ENCODE measurements at places on chromosomes 4 and X.

DNA sequence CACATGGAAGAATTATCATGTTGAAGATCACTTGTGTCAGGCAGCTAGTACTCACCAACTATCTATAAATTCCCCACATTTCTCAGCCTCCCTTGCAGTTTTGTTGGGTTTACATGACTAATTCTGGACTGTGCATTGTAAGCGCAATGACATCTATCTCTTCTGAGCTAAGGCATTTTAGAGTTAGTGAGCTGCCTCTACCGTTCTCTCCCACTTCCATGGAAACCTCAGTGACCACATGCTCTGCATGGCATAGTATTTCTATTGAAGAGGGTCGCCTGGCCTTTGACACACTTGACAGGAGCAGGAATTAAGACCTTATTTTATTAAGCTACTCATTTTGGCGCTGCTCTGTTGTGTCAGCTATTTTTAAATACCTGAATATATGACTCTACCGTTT, 67.5 kb upstream of the NPY2R start:
- no peak for DNase-seq

DNA sequence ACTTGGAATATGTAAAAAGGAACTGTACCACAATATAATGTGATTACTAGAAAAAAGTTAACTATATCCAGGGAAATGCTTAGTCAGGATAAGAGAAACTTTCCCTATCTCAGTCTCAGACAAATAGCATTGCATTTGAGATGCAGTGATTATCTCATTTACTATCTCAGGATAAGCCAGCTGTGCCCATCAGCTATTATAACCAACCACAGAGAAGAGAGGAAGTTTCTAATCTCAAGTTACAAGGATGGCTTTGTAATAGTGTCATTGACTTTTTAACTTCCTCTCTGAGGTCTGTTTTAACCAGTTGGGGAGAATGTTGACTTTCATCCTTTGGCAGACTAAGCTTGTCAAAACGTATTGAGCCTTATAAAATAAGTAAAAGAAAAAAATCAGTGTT, 56.5 kb downstream of the SNX25 start:
- DNase-seq, result no peak

GRCh38 chr4:138759554-138759902, 256.1 kb upstream of the NOCT start:
- no peak for DNase-seq

DNA sequence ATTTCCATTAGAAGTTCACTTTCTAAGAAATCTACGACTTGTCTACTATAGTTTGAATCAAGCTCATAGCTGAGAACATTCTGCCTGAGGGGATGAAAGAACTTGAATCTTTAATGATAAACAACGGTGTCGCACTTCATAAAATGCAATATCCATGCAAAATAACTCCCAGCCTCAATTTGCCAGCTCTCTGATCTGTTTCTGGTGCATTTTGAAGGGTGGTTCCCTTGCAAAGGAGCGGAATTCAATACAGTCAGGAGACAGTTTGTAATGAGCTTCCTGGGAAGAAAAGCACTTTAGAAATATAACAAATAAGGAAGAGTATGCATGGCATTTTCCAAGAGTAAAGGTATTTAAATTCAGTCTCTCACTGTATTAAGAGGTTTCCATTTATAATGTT, 80.0 kb downstream of the PCYT1B start:
- DNase-seq, result no peak

DNA sequence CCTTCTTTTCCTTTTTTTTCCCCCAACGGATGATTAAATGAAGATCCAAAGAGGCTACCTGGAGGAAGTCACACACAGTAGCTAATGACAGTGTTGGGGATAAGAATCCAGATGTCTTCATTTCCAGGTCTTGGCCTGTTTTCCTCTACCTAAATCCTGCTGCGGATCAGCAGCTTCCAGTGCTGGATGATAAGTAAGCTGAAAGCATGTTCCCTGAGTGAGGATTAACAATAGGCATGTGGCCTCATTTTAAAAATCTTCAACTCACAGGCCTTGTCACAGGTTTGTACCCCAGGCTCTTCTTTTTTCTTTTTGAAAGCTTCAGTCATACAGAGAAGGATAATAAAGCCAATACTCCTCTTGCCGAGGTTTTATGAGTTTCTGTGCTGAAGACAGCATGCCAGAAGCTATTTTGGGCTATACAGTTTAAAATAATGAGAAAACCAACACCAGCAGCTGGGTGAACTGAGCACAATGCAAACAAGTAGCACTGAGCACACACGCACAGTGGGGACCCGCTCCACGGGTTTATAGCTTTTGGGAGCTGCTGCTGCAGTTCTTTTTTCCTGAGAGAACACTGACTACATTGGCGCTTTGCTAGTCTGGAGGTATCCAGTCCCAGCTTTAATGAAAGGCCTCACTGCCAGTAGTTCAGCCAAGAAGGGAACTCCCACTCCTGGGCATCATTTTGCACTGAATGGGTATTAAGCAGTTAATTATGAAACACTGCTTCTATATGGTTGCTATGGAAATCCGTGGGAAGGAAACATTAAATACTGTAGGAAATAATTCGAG, 184.2 kb upstream of the CTSO start:
- DNase-seq, result no peak

DNA sequence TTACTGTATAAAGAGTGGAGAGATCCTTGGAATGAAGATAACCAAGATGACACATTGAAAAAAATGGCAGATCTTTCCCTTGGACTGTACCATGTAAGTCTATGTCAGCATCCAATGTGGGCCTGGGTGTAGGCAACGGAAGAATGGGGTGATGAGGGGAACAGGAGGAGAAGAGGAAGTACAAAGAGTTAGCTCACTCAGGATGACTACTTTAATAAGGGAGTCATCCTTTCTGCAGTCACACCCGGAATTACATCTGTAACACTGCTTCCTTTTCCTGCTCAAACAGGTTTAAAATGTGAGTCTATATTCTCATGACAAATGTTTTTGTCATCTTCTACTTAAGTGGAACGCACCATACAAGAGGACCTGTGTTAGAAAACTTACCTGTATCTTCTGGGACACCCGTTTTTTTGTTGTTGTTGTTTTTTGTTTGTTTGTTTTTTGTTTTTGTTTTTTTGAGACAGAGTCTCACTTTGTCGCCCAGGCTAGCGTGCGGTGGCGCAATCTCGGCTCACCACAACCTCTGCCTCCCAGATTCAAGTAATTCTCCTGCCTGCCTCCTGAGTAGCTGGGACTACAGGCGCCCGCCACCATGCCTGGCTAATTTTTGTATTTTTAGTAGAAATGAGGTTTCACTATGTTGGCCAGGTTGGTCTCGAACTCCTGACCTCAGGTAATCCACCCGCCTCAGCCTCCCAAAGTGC, 18.0 kb downstream of the HPSE start:
- DNase-seq, result no peak

GRCh38 chr4:69750346-69750745, 10.1 kb downstream of the SULT1B1 start:
- no peak for DNase-seq

GRCh38 chr4:186351668-186352194, 85.7 kb downstream of the F11 start:
- no peak for DNase-seq

- DNase-seq, result no peak
Observed at GRCh38 chr4:105126311-105127169, 20.1 kb upstream of the TET2 start.

DNA sequence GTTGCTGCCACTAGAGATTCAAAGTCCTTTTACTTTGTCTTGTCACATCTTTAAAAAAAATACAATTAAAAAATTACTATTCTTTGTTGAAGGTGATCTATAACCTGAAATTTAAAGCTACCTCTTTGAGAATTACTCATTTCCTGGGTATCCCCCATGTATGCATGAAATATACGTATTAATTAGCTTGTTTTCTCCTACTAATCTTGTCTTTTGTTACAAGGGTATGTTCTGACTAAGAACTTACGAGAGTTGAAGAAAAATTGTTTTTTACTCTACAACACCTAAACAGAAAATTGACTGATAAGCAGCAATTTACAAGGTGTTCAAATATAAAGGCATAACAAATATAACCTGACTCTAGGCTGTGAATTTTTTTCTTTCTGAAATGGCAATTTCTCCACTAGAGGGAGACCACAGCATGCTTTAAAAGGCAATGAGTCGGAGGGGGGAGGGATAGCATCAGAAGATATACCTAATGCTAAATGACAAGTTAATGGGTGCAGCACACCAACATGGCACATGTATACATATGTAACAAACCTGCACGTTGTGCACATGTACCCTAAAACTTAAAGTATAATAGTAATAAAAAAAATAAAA, 249.6 kb downstream of the OPHN1 start:
- DNase-seq, result no peak

- no peak for DNase-seq
Observed at GRCh38 chr4:15458616-15459015, 11.1 kb upstream of the CC2D2A start.

- DNase-seq, result no peak
Observed at GRCh38 chr4:5203993-5204310, 152.7 kb downstream of the STK32B start.

GRCh38 chr4:22962295-22962694, 269.6 kb downstream of the GBA3 start:
- no peak for DNase-seq

DNA sequence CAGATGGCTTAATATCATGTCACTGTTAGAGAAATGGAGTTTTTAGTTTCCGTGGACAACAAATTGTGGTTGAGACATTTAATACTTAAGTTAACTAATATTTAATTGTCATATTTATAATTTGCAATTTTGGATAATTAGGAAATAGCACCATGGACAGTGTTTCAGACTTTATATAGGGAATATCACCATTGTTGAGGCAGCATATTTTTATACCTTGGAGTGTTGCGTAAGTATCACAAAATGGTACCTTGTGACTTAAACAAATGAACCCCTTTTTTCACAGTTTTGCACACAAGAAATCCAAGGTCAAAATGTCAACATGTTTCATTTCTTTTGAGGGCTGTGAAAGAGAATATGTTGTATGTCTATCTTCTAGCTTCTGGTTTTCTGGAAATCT, 539.9 kb downstream of the TECRL start:
- DNase-seq, result no peak

DNA sequence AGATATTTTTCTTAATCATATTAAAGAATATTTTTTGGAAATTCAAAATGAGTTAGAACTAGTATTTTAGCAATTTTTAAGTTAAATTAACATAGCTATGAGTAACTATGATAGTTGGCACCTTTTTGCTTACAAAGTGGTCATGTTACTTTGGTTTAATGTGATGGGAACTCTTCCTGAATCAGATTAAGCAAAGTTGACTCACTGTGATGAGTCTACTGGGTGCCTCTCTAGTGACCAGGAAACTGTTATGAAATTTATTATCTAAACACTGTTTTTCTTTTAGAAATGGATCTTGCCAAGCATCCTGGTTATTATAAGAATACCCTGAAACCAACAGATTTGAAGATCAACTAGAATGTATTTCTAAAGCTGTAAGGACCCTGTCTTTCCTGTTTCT, 985.8 kb downstream of the TRAM1L1 start:
- no peak for DNase-seq

- no peak for DNase-seq
Observed at GRCh38 chrX:22234380-22234779, 38.3 kb upstream of the CBLL2 start.

- no peak for DNase-seq
Observed at GRCh38 chr4:183261953-183262775, 57.9 kb downstream of the CLDN22 start.

DNA sequence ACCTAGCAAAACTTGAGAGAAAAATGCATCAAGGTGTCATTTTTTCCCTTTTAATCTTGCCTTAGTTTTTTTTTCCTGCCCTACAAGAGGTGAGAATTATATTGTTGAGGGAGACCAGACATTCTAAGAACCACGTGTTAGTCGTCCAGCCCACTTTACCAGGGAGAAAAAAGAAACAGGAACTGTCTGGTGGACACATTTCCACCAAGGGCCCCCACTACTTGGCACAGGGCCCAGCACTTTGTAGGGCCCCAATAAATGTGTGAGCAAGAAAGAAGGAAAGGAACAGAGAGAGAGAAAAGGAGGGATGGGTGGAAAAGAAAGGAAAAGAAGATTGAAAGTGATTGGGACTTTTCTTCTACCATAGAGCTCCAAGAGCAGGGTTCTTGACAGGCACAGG, 3.9 kb upstream of the EGFL6 start:
- no peak for DNase-seq

GRCh38 chr4:145796346-145796745, 116.4 kb downstream of the C4orf51 start:
- DNase-seq, result no peak

- no peak for DNase-seq
Observed at GRCh38 chrX:96576368-96576767, 108.3 kb upstream of the DIAPH2 start.

DNA sequence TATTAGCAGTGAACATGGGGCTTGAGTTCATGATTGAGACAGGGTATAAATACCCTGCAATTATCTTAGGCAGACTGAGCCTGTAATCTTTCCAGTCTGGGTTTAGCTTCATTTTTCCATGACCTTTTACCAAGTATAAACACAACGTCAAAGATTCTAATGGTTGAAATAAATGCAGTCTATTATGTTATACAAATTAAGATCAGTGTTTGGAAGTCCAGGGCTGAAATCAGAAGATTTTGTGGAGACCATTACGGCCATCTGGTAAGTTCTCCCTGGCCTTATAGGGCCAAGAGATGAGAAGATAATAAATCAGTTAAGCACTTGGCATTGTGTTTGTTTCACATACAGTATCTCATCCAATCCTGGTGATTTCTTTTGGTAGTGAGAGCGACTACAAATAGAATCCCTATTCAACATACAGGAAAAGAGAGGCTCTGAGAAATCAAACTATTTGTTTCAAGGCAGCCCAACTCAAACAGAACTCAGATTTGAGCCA, 425.8 kb downstream of the PACRGL start:
- DNase-seq, result no peak

GRCh38 chr4:183797011-183797444, 108.1 kb upstream of the STOX2 start:
- no peak for DNase-seq

DNA sequence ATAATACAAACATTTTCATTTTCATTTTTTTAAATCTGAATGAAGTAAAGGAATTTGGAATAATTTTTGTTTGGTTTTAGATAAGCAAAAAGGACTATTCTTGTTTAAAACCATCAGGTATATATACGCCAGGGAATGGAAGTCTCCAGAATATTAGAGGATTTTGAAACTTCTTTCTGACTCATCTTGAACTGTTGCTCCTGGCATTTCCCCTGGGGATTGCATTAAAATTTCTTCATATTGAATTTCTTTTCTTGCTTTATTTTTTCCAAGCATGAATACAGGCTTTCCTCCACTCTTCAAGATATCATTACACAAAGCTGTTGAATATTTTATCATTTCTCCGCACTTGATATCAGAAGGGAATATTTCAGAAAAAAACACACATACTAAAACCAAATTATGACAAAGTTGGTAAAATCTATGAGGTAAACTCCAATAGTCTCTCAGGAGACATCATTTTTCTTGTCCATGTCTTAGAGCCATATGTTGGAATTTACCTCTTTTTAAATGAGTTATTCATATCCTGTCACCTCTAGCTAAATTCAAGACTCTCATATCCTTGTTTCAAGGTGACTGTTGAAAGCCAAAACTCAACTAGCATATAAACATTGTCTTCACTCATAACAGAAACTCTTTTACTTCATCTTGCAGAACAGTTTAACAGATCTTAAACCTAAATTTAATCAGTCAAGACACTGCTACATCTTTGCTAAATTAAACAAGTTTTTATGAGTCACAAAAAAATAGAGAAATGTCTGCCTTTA, 20.7 kb upstream of the CSN1S1 start:
- DNase-seq, result no peak

GRCh38 chr4:6128221-6128850, 72.0 kb downstream of the JAKMIP1 start:
- DNase-seq, result no peak

- no peak for DNase-seq
Observed at GRCh38 chrX:122087341-122087740, 1039.9 kb downstream of the GLUD2 start.
